ENCODE measurements at places on chromosomes 2 and 18.
A peak's percentile ranks its signal among the peaks of the same experiment; 100 is the strongest.

DNA sequence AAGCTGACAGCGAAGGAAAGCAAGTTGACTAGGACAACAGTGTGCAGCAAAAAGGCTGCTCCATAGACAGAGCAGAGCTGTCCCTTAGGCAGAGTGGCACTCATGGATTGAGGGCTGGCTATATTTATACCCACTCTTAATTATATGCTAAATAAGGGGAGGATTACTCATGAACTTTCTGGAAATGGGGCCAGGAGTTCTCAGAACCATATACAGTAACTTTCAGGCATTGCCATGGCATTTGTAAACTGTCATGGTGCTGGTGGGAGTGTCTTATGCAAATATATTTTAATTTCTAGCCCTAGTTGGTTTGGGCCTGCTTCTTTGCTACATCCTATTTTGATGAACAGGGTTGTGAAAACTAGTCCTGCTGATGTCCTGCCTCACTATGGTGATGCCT, 279.5 kb upstream of the MGAT5 start:
- no peak for DNase-seq

- DNase-seq: no peak
These were observed 969 bp upstream of the ALKAL2 start for GRCh38 chr2:288758-289361.

DNA sequence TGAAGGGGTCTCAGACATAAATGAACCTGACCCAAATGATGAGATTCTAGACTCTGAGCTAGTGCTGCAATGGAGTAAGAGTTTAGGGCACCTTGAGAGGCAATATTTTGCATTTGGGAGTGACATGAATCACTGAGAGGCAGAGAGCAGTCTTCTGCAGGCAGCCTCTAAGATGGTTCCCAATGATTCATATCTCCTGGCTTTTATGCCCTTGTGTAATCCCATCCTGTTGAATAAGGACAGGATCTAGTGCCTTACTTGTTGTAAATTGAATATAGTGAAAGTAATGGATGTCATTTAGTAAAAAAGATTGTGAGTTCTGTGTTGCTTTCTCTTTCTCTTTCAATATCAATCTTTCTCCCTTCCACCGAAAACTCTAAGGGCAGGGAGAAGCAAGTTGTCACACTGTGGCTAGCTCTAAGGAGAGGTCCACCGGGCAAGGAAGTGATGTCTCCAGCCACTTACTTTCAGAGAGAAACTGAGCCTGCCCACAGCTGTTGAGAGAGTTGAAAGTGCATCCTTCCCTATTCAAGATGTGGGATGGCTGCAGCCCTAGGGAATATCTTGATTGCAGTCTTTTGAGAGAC, 144.7 kb downstream of the TRIB2 start:
- DNase-seq: peak; percentile 88

- DNase-seq: no peak
These were observed 38.9 kb downstream of the AKAIN1 start for GRCh38 chr18:5158172-5158571.

DNA sequence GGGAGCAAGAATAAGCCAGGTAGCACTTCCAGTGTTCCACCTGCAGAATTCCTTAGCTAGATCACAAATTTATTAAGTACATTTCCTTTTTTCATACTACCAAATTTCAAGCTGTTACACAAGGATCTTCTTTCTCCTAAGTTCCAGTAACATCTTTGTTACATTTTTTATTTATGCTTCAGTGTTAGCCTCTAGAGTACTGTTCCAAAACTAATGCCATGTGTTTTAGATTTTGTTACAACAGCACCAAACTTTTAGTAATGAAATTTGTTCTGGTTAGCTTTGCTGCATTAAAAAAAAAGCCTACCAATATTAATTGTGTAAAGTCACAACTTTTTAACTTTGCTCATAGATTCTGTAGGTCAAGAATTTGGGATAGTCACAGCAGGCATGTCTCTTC, 161.1 kb downstream of the CAMKMT start:
- no peak for DNase-seq

- DNase-seq: no peak
These were observed 11.6 kb upstream of the MRPL19 start for GRCh38 chr2:75634945-75635344.

- no peak for DNase-seq
These were observed 24.7 kb downstream of the TLK1 start for GRCh38 chr2:171136024-171136423.

GRCh38 chr2:97908208-97908676, 87.5 kb downstream of the TMEM131 start:
- no peak for DNase-seq

- peak; percentile 26 for DNase-seq
These were observed 9.6 kb downstream of the MBOAT2 start for GRCh38 chr2:8993902-8994278.

DNA sequence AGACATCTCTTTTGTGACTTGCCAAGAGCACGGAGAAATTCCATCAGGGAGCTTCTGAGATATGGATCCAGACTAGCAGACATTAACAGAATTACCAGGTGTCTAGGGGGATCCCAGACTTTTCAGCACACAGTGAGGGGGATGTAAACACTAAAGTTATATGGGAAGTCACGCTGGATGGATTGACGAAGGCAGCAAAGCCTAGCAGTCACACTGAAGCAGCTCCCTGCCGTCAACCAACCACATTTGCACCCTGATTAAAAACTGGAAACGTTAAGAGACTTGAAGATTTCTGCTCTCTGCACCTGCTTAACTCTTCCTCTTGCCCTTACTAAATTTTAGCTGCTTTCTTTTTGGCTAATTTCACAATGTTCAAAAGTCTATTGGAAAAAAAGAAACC, 62.5 kb upstream of the BCL2L11 start:
- DNase-seq: no peak

- peak; percentile 90 for DNase-seq
These were observed 274.7 kb upstream of the SIX2 start for GRCh38 chr2:45283764-45284620.

Measured in GM23248 (cell line).